ENCODE measurements at places on chromosomes 16 and 17.
A peak's percentile ranks its signal among the peaks of the same experiment; 100 is the strongest.

DNA sequence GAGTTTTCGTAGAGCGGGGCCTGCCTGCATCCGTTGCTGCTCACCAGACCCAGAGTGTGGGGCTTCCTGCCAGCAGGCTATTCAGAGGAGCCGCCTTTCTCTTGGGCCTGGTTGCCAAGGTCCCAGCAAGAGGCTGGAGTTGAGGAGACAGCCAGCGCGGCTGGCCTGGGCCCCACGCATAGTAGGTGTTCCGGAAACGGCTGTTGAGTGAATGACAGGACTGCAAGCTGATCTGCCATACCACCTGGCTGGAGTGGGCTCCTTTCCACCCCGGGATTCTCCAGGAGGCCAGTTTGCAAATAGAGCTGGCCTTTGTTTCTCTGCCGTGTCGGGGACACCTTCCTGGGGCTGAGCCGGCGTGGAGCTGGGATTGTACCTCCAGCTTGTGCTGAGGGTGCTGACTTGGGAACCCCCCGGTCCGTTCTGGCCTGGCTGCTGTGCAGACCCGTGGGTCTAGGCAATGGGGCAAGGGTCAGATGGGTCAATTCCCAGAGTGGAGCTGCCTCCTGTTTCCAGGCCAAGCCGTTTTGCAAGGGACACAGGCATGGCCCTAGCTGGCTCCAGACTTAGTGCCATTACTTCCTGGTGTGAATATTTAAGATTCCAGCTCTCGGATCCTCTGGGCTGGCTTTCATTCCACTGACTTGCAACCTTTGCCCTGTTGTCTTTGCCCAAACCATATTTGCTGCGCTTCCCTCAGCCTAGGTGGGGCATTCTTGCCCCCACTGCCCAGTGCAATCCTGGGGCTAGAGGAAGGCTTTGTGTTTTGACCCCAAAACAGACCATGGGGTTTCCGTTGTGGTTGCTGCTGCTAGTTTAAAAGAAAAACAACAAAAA is 68.8 kb downstream of the CMIP start:
- DNase-seq = peak; percentile 89

DNA sequence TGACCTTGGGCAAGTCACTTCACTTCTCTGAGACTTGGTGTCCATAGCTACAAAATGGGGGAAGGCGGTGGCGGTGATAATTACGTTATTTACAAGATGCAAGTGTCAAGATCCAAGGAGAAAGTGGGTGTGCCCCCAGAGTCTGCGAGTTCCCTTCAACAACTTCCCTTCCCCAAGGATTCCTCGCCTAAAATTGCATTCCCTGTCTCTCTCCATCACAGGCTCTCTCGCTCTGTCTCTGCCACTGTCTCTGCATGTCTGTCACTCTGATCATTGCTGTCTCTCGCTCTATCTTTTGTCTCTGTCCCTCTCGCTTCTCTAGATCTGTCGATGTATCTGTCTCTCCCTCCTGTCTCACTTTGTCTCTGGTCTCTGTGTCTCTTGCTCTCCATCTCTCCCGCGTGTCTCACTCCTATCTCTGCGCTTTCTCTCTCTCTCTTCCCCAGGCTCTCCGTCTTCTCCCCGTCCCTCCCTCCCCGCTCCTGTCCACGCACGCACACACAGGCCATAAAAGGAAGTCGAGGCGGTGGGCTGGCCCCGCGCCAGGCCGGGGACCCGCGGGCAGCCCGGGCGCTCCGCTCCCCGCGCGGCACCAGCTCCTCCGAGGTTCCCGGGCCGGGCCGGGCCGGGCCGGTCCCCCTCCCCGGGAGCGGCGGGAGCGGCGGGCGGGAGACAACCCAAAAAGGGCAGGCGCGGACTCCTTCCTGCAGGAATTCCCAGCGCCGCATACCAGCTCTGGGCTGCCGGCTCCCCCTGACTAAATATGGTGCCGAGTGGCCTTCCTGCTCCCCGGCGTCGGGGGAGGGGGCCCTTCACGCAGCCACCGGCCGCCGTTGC is 1.1 kb upstream of the MYH11 start:
- no peak for DNase-seq

- DNase-seq = no peak
These were observed 60.2 kb downstream of the CMC2 start for GRCh38 chr16:80946481-80946880.

DNA sequence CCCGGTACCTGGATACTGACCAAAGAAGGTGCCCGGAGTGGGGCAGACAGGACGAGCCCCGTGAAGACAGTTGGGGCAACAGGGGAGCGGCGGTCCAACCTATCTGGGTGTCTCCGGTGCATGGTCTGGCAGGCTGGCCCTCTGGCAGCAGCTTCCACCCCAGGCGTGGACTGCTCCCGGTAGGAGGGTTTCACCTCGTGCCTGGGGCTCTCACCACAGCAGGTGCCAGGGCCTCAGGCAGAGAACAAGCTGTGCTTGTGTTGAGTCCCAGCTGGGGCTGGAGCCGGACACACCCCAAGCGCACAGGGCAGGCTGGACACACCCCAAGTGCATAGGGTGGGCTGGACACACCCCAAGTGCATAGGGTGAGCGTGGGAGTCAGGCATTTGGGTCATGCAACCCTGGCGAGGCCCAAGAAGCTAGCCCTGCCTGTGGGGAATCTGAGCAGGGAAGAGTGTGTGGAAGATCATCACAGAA is 1.5 kb upstream of the FBXL16 start:
- no peak for DNase-seq

GRCh38 chr16:74568961-74569631 is 37.8 kb downstream of the GLG1 start:
- DNase-seq = peak; percentile 53

DNA sequence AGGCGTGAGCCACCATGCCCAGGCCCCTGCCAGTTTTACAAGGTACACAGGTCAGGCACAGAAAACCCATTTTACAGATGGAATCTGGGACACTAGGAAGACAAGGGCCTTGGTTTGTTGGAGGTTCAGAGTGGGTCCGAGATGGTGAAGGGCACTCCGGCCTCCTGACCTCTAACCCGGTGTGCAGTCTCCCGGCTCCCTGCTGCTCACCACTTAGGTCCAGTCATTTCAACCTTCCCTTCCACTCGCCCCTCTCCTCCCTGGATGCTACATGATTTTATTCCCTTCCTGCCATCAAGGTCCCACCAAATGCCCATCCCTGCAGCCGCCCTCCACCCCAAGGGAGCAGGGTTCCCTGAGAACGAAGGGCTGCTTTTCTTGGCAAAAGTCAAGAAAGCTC is 8.7 kb downstream of the ITGAX start:
- DNase-seq = no peak

DNA sequence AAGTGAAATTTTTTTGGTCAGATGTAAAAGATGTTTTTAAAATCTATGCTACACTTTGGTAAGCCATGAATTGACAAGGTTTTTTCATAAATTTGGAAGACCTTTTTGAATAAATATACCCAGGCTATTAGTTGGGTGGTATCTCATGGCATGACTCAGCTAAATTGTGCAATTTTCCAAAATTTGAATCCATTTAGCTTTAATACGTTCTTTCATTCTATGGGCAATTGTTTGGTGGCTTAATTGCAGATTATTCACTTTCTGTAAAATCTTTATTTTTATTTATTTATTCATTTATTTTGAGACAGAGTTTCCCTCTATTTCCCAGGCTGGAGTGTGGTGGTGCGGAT is 82.8 kb upstream of the TNRC6A start:
- no peak for DNase-seq

DNA sequence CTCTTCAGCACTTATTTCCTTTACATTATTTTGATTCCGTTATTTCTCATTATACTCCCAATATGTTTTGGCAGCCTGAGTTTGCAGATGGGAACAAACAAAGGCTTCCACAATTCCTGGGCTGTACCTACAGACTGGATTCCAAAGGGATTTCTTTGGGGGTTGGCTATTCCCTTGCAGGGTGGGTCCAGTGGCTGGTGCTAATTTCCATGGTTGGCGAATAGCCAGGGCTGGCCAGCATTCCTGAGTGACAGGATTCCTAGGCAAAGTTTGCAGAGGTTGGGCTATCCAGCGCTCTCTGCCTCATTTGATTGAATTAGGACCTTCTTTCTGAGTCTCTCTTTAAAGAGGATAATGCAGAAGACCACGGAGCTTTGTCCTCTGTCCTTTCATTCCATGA is 207.4 kb downstream of the MAF start:
- DNase-seq = no peak

GRCh38 chr17:45907750-45908395 is 13.5 kb downstream of the MAPT start:
- no peak for DNase-seq

DNA sequence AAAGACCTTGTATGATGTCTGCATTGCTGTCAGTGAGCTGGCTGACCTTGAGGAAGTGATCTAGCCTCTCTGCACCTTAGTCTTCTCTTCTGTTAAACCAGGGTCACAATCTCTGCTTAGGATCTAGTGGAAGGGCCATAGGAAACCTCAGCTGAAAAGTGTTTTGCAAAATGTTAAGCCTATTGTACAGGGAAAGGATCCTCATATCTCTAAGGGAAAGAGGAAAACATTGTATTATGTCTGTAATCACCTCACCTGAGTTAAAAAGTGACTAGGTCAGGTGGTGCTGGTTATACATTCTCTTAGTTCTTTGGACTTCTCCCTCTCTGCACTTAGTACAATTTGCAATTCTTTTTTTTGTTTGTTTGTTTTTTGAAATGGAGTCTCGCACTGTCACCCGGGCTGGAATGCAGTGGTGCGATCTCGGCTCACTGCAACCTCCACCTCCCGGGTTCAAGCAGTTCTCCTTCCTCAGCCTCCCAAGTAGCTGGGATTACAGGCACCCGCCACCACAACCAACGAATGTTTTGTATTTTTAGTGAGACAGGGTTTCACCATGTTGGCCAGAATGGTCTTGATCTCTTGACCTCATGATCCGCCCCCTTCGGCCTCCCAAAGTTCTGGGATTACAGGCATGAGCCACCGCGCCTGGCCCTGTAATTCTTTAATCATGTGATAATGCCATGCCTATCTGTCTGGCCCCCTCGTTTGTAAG is 2.0 kb upstream of the SEPHS2 start:
- DNase-seq = no peak

GRCh38 chr17:41153856-41154255 is 4.2 kb upstream of the KRTAP4-5 start:
- no peak for DNase-seq

DNA sequence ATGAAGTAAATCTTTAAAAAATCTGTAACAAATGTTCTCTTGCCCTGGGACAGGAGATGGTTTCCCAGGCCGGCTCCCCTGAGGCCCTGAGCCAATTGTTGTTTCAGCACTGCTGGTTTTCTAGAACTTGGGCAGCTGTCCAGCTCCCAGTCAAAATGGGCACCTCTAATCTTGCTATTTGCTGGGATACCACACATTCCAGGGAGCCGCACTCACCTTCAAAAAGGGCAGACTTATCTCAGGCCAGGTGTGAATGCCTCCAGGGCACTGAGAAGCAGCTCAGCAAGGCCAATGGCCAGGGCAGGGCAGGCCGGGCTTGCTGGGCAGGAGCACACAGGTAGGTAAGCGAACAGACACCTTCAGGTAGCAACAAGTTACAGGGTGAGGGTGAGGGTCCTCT is 24.4 kb downstream of the TRIM16 start:
- DNase-seq = peak; percentile 96

DNA sequence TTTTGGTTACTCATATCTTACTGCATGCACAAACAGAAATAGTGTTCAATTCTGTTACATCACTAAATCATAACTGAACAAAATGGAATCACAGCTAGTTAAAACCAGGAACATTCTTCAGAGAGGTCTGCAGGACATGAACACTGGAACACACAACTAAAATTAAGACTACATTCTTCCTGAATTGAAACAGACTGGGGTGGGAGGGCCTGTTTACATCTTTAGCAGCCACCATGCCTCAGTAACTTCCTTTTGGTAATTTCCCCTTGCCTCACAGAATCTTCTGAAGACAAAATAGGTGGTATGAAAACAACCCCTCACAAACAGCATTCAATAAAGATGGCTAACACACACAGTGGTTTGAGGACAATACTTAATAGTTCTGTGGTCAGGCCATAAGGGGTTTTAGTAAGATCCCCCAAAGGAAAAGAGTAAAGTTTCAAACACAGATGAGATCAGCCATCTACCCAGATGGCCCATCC is 6.5 kb downstream of the MARF1 start:
- no peak for DNase-seq

DNA sequence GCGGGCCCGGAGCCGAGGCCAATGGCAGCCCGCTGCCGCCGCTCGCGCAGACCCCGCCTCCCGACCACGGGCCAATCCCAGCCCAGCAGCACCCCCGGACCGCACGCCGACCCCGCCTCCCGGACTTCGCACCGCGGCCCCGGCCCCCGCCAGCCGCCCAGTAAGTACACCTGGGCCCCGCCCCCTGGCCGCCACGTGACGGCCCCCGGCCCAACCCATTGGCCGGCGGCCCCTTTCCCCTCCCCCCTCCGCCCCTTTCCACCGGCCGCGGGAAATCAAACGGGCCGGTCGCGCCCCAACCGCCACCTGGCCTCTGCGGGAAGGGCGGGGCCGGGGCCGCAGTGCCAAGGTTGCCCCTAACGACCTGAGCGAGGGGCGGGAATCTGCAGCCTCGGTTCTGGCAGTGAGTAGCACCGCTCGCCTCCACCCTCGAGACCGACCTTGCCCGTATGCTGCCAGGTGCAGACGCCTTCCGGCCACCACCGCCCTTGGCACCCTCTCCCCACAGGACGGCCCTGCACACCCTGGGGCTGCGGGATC is at the start of gene YBX2:
TSS of gene YBX2 (minus strand) at position 26 of the 540 bp plus-strand sequence. CDS start 139 bp downstream, outside the sequence.
- DNase-seq = no peak

DNA sequence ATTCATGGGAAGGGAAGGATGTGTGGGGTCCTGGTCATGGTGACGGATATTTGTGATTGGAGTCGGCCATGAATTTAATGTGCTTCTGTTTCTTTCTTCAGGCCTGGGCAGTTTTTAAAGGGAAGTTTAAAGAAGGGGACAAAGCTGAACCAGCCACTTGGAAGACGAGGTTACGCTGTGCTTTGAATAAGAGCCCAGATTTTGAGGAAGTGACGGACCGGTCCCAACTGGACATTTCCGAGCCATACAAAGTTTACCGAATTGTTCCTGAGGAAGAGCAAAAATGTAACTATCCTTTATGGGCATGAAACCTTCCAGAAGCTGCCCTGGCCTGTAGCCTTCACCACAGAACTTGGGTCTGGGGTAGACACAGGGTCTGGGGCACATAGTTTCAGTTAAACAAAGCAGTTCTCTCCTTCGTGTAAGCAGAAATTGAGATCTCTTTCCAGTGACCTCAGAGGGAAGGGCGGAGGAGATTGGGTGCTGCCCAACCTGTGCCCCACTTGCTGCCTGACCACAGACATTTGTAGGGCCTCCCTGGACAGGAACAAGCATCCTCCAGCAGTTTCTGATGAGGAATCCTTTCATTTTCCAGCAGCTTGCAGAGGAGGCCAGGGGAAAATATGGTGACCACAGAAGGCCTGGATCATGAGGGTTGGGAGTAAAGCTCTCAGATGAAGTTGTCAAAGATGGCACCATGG is 10.1 kb downstream of the IRF8 start:
- DNase-seq = no peak

DNA sequence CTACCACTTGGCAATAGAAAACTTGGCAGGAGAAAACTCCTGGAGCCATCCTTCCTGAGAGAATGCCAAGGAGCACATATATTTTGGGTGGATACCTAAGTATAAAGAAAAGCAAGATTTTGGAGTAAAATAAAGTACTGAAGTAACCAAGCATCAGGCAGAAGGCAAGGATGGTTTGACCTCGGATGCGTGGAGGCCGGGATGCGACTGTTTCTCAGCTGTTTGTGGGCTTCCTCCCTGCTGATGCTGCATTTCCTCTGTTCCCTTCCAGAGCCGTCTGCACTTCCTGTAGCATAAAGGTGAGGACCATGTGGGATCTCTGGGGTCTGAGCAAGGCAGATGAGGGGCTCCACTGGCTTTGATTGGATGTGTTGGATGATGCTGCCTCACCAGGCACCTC is 5.5 kb upstream of the TCF25 start:
- DNase-seq = no peak
